Effector CD8-positive, alpha-beta T cell (primary cell): ENCODE measurements at places on chromosomes 5 and 9.
A peak's percentile ranks its signal among the peaks of the same experiment; 100 is the strongest.

GRCh38 chr9:34568133-34568532 is 21.4 kb downstream of the CNTFR start:
- no peak for DNase-seq

DNA sequence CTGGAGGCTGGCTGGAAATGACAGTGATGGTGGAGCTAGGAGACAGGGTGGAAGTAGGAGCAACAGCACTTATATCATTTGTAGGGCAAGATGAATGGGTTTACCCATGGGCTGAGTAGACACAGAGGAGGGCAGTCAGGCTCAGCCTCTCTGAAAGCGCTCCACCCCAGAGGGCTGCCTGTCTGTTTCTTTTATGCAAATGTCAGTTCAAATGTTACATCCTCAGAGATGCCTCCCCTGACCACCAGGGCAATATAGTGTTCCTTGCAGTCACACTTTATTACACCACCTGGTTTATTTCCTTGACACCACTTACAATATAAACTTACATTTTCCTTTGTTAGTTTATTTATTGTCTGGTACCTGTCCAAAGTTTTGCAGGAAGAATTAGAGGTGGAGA is 159.5 kb upstream of the IL12B start:
- DNase-seq: no peak

GRCh38 chr5:16178745-16179372 is 732 bp downstream of the MARCHF11 start:
- no peak for DNase-seq

GRCh38 chr5:96008987-96009647 is 47.5 kb upstream of the ELL2 start:
- DNase-seq: no peak

DNA sequence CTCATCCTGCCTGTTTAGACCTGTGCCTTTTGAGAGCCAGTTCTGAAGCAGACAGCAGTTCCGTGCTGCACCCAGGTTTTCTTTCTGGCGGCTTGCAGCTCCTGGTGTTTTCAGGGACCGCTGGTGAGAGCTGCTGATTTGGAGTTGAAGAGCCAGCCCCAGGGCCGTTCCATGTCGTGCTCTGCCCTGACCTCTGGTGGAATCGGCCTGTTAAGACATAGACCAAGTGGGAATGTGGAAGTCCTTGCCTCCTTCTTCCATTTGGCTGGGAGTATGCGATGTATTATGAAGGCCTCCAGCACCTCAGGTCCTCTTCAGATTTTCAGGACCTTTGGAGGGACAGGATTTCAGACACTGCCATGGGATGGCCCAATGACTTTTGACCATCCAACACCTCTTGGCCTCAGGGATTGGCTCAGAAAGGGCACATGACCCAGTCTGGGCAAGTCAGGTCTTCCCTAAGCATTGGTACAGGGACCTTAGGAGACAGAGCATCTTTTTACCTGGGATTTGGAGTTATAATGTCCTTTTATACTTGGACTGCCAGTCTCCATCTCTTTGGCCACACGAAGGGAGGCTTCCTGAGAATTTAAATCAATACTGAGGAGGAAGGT is 136.1 kb upstream of the CLINT1 start:
- DNase-seq: peak; percentile 8

- no peak for DNase-seq
These were observed at the start of gene IRX2 for GRCh38 chr5:2751592-2752021. IRX2 (minus strand) TSS chr5:2751677; CDS start chr5:2751413, 264 bp downstream.

DNA sequence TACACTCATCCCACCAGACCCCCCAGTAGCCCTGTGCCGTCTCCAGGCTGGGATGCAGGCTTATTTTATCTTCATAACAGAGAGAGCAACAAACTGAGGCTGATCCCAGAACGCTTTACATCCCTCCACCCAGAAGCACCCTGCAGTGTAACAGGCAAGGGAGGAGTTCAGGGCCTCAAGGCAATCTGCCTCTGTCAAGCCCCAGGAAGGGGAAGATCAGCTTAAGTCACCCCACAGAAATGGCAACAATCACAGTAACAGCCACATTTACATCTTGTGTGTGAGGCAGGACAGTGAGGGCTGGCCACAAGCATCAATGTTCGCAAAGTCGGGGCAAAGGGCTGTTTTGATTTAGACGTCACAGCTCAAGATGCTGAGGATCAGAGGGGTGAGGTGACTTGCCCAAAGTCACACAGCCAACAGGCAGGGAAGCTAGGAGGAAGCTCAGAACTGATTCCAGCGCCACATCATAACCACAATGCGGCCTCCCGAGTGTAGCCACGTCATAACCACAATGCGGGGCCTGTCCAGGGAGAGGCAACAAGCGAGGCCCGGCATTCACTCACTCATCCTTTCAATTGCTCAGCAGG is 14.4 kb downstream of the STK10 start:
- DNase-seq: peak; percentile 31

DNA sequence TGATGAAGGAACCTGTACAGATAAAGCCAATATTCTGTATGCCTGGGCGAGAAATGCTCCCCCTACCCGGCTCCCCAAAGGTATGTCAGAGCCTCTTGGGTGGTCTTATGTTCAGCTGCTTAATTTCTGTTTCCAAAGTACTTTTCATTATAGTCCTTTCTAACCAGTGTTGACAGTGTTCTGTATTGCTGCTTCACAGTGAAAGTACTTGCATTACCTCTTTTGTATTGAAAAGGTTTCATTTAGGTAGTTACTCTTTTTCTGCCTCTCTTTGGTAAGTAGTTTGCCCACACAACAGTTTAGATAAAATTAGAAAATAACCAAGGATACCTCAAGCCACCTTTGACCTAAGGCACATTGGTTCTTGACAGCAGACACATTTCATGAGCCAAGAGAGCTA is 169.9 kb downstream of the PAM start:
- DNase-seq: no peak

DNA sequence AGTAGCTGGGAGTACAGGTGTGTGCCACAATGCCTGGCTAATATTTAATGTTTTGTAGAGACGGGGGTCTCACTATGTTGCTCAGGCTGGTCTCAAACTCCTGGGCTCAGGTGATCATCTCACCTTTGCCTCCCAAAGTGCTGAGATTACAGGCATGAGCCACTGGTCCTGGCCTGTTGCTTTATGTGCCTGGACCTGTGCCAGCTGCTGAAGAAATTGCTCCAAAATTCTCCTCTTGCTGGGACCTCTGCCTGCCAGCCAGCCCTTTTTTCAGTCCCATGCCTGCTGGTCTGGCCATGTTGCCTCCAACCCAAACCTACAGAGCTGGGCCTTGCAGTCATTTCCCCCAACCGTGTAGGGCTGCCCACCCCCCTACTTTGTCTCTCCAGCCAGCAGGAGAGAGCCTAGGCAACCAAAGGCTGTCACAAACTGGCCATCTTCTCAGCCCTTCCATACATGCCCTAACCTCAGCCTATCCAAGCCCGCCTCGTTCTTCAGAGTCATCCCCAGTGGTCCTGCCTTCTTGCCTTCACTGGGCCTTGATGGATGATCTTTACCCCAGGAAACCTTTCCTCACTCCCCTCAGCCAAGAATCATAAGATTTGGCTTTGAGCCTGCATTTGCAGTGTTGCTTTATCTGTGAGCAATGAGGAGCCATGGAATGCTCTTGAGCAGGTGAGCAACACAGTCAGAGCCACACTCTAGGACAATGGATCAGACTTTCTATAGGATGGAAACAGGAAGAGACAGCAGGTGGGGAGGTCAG is 27.4 kb upstream of the SYNPO start:
- DNase-seq: no peak

DNA sequence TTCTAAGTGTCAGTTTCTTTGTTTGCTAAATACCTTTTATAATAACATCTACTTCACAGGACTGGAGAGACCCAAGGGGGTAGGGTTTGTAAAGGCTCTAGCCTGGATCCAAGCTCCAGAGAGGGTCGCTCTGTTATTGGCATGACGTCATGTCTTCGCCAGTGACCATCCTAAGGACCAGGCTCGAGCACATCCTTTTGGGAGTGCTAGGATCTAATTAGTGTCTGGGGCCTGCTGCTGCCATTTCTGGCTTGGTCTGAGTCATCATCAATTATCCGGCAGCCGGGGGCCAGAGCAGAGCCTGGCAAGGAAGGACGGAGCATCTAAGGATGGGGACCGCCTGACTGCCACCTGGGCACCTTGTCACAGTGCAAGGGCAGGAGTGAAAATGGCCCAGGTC is 153.0 kb downstream of the NSG2 start:
- no peak for DNase-seq

- no peak for DNase-seq
These were observed 224.7 kb downstream of the NFIB start for GRCh38 chr9:14089051-14089803.

- no peak for DNase-seq
These were observed 38.1 kb downstream of the MRPS27 start for GRCh38 chr5:72281764-72282499.

DNA sequence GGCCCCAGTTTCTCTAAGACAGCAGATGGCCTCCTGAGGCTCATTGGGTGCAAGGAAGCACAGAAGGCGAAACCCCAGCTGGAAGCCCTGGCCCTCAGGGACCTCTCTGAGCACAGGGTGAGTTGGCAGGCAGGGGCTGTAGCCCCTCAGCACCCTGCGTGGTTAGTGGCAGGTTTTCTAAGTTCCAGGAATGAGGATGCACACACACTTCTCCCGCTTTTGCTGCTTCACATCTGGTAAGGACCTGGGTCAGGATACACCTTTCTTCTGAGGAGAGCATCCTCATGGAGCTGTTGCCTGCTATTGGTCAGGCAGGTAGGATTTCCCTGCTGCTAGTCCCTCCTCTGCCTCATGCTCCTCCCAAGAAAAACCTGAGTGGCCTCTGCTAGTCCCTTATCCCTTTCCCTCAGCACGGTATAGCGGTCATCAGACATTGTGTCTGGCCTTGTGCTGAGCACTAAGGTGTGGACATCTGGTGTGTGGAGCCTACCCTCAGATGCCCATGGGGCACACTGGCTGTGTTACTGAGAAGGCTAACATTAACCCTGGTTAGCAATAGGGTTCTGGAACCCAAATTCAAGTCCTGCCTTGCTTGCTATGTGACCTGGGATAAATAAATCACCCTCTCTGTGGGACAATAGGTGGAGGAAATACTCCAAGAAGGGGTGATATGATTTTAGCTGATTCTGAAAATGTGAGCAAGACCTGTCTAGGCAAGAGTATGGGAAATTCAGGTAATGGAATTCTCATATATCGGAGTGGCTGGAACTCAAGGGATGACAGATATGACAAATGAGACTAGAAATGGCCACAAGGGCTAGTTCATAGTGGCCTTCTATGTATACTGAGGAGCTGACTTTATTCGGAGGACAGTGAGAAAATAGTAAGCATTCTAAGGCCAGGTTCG is 1.6 kb downstream of the SLC22A4 start:
- no peak for DNase-seq

- DNase-seq: no peak
These were observed 315.2 kb upstream of the ACO1 start for GRCh38 chr9:32069169-32069813.

GRCh38 chr5:119177226-119177625 is 106.3 kb downstream of the DMXL1 start:
- DNase-seq: no peak

DNA sequence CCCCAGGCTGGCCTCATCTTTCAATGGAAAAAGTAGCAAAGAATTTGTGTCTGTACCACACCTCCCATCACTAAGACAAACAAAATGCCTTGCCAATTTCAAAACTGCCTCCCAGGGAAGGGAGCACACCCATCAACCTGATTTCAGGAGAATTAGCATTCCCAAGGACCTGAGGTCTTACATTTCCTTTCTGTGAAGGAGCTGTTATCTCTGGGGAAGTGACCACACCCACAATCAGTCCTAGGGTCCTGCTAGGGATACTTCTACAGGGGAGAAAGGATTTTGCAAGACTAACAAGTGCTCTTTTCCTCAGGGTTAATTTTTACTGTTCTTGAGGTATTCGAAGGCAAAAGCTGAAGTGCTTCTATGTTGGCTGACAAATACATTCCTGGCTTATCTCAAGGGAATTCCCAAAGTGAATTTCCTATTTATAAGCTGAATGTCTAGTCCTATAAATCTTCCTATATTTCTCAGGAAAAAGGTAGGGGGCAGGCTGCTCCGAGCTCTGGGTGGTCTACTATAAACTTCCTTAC is 97.4 kb upstream of the ITGA1 start:
- DNase-seq: no peak

- DNase-seq: no peak
These were observed 140.0 kb downstream of the PBX3 start for GRCh38 chr9:125887172-125887571.

- no peak for DNase-seq
These were observed 275 bp downstream of the AHRR start for GRCh38 chr5:321726-322251.

DNA sequence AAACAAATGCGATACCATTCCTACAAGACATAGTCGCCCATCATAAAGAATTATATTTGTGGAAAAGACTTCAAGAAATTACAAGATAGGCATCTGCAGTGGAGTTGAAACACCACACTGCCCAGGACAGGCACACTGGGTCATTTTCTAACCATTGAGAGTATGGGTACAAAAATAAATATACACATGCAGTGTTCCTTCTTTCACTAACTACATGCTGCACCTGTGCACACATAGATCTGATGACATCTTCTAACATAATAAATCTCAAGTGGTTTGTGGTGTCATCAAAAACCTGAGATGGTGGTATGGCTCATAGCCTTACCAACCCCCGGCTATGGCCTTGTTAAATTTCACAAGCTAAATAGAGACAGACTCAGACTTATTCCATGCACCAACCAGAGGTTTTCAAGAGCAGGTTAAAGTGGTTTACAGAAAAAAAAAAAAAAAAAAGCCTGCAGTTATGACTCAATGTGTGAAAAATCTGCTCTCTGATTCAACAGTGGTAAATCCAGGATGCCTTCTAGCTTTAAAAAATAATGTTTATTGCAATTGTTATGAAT is 12.4 kb upstream of the NFIB start:
- no peak for DNase-seq

- DNase-seq: no peak
These were observed 21.9 kb downstream of the RASGRF2 start for GRCh38 chr5:80982093-80982492.

- no peak for DNase-seq
These were observed 31.5 kb downstream of the RAPGEF1 start for GRCh38 chr9:131708226-131709002.

- DNase-seq: no peak
These were observed 29.2 kb downstream of the MAT2B start for GRCh38 chr5:163534492-163535094.

DNA sequence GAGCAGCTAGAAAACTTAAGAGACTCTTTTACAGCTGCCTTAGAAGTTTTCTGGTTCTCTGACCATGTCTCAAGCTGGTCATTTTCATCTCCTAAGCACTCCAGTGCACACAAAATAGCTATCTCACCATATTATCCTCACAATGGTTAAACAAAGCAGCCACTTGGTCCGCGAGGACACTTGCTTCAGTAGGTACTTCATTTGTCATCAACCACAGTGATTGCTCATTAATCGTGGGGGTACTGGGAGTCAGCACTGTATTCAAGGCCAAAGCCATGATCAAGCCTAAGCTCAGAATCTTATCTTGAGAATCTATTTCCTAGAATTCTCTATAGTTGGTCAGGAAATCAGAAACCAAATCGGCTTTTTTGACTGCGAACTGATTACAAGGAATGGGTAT is 2.9 kb downstream of the ARL14EPL start:
- no peak for DNase-seq
